Stimulated activated CD4-positive, alpha-beta T cell treated with anti-CD3 and anti-CD28 coated beads, Interleukin-2, amount 100 ng/mL, for 48 hours (primary cell): ENCODE measurements at places on chromosomes 6 and 20.
A peak's percentile ranks its signal among the peaks of the same experiment; 100 is the strongest.

DNA sequence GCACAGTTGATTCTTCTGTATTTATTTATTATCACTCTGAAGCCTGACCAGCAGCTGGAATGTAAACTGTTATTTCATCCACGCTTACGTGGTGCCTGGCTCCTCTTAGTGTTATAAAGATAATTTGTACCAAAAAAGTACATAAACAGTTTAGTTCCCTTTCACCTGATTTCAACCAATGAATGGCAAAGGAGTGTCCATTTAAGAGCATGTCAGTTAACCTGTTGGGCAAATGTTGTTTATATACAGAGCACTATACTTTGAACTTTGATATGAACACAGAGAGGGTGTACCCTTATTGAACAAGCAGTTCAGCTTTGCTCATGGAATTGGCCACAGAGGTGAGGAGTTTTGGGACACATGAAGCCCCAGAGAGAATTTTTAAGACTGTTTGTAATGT, 7.2 kb upstream of the CTCFL start:
- no peak for DNase-seq

DNA sequence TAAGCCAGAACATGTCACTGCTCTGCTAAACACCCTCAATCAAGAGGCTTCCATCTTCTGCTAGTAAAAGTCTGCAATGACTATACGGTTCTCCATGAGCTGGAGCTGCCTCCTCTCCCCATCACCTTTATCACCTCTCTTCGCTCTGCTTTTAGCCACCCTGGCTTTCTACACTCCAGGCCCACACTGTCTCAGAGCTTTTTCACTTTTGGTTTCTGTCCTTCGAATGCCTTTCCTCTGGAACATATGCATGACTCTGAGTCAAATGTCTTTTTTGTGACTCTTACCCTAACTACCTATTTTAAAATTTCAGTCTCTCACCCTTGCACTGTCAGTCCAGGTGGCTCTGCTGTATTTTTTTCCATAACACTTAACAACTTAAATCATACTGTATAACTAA, 525.4 kb upstream of the RNF217 start:
- no peak for DNase-seq

DNA sequence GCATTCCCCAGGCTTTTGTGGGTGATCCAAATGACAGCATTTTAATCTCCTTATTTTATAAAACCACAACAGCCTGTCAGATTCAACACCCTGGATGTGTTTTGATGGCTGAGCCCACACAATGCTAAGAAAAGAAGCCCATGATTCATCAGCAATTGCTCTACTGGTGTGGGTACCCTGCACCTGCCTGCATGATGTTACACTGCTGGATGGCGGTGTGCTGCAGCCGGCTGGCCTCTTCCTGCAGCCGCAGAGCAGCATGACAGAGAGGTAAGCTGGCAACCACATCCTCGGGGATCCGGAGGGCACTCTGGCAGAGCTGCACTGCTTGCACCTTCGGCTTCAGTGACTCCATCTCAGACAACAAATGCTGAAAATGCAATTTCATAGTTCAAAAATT, 327.5 kb downstream of the SYNE1 start:
- DNase-seq: peak; percentile 53

- DNase-seq: no peak
These were observed 113.0 kb downstream of the CHD6 start for GRCh38 chr20:41505184-41505583.

- DNase-seq: no peak
These were observed 24.5 kb downstream of the OVOL2 start for GRCh38 chr20:18032977-18033892.

DNA sequence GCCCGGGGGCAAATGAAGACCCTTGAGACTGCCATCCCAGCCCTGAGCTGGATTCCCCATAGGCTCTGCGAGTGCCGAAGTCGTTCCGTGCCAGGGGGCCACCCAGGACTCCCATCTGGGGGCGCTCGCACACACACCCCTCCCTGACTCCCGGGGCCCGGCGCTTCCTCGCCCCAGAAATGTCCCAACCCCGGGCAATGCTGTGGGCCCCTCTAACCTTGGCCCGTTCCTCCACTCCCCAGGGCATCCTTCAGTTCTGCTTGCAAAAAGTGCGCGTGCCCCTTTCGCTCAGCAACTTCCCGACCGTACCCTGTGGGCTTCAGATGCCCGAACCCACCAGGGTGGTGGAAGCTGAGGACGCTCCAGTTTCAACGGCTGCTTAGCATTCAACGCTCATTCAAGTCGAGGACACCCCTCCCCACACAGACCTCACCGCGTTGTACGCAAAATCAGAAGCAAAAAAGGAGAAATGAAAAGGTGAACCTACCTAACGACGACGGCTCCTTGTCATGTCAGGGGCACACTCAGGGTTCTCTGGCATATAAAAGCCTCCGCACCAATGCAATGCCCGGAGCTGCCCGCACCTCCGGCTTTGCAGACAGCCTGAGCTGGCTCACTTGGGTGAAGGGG, 25.3 kb downstream of the RIPOR2 start:
- no peak for DNase-seq

GRCh38 chr6:22399693-22400092, 102.9 kb upstream of the PRL start:
- DNase-seq: no peak

- DNase-seq: no peak
These were observed 168.0 kb upstream of the ID4 start for GRCh38 chr6:19669206-19669605.

GRCh38 chr20:20024942-20025341, 7.8 kb downstream of the NAA20 start:
- no peak for DNase-seq

DNA sequence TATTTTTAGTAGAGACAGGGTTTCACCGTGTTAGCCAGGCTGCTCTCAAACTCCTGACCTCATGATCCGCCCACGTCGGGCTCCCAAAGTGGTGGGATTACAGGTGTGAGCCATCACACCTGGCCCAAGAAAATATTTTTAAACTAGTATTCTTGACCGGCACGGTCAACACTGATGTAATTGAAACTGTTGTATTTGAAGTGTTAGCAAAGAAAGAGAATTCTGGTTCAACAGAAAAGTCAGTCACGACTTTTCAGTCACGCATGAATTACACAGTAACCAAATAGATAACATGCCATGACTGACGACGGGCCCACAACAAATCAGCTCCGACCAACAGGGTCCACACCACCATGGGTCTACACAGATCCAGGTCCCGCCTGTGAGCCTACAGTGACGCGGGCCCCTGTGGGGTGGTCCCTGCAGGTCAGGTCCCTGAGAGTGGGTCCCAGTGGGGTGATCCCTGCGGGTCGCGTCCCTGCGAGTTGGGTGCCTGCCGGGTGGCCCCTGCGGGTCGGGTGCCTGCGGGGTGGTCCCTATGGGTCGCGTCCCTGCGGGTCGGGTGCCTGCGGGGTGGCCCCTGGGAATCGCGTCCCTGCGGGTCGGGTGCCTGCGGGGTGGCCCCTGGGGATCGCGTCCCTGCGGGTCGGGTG, 1.0 kb downstream of the GMEB2 start:
- no peak for DNase-seq

DNA sequence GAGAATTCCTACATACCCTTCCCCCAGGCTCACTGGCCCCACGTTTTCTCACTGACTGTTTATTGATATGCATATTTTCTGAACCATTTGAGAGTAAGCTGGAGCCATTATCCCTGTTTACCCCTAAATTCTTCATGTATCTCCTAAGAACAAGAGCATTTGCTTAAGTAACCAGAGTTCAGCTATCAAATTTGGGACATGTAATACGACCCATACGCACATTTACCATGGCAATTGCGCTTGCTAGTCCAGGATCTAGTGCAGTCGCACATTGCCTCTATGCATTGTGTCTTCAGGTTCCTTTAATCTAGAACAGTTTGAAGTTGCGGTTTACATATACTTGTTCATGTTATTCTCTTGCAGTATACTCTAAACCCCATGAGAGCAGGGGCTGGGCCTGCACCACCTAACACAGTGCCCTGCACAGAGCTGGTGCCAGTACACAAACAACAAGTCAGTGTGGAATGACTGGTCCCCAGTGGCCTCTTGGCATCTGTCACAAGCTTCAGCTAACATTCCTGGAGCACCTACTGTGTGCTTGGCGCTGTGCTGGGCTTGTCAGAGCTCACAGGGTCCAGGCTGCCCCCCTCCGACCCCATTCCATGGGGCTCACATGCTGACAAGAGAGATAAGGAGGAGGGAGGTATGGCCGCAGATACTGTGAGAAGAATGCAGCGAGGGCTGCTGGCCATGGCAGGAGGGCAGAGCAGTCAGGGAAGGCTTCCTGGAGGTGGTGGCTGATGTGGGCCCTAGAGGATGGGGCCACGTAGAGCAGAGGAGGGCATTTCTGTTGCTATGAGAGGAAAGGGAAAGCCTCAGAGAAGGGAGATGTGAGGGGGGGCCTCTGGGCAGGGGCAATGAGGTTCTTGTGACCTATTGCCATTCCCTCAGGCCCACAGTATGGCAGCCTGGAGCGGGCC, 28.1 kb downstream of the SPDEF start:
- no peak for DNase-seq

DNA sequence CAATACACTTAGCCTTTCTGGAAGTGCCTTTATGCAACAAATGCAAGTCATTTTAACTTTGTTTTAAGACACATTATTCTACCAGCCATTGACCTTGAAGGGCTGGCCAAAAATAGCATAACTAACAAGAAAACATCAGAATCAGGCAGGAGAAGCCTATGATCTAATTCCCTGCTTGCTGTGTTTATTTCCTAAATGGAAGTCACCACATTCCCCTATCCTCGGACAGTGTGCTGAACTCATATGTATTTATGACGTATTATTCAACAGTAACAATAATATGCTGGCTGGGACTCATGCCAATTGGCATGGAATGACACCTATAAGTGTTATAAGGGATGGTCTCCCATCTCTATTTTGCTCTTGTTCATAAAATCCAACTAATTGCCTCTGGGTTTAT, 140.7 kb downstream of the MAP3K7 start:
- DNase-seq: no peak

DNA sequence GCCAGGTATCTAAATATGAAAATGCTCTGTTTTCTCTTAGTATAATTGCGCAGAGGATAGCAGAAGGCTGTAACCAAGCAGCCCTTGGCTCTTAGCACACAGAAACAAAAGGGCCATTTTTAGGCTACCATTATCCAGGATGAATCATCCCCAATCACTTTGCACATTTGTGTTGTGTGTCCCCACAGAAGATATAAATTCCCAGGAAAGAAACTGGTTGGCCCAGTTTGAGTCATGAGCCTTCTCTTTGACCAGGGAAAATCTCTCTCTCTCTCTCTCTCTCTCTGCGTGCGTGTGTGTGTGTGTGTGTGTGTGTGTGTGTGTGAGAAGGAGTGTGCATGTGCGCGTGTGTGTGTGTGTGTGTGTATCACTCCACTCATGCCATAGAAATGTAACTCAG, 178.5 kb downstream of the FRK start:
- DNase-seq: no peak

DNA sequence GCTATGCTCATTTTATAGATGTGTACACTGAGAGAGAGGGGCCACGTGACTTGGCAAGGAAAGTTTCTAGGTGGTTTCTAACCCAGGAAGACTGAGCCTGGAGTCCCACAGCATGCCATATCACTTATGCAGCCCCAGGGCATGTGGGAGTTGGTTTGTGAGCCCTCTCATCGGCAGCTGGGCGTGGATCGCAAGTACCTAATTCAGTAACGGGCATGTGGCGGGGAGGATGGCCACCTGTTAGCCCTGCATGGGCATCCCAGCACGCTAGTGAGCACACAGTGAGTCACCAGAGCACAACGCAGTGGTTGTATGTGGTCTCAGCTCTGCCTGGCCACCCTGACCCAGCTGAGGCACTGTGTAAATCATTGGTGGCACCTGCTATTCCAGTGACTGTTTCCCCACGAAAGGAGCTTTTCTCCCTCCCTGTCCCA, 88.3 kb downstream of the NINL start:
- DNase-seq: no peak

DNA sequence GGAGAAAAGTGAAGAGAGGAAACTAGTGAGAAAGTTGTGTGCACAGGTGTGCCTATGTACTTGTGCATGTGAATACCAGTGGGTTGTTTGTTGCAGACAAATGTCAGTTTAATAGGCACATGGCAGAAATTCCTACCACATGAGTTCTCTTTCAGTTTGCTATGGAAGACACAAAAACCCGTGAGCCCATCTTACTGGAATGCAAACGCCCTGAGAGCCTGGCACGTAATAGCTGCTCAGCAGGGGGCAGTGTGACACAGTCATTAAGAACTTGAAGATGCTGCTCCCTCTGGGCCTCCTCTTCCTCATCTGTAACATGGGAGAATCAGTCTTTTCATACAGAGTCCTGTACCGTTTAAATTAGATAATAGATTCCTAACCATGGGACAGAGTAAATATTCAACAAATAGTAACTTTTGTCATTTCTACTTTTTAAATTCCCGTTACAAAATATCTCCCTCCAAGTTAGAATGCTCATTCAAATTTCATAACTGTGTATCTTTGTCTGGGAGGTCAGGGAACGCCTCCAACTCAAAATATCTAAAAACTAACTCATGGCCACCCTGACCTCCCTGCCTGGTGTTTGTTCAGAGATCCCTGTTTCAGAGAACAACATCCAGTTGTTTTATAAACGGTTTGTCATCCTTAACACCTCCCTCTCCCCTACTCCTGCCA, 802.9 kb downstream of the MAFB start:
- no peak for DNase-seq

GRCh38 chr6:137240168-137240567, 21.0 kb upstream of the IFNGR1 start:
- no peak for DNase-seq

GRCh38 chr6:108837236-108837971, 10.8 kb upstream of the ARMC2 start:
- no peak for DNase-seq

DNA sequence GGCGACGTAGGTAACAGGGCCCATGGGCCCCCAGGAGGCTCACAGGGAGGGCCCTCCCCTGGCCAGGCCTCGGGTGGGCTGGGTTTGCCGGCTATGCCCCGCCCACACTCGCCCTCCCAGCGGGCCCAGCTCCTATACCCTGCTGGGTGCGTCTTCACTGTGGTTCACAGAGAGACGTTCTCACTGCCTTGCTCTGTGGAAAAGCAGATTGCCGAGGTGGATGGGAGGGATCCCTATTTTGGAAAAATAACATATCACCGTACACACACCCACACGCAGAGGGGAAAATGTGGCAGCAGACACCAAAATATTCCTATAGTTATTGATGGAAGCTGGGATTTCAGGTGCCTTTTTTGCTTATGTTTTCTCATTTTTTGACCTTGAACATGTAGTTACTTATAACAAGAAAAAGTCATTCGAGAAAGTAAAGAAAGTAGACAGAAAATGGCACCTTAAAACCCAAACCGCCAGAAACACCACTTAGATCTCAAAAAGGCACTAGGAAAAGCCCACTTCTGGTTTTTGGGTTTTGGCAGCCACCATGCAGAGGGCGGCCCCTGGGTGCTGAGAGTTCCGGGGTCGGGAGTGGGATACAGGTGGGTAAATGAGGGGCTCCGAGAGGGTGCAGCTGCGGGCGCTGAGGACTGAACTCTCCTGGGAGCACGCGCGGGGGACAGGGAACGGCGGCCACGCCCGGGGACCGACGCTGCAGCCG, 49.4 kb downstream of the TMEM242 start:
- DNase-seq: peak; percentile 46

DNA sequence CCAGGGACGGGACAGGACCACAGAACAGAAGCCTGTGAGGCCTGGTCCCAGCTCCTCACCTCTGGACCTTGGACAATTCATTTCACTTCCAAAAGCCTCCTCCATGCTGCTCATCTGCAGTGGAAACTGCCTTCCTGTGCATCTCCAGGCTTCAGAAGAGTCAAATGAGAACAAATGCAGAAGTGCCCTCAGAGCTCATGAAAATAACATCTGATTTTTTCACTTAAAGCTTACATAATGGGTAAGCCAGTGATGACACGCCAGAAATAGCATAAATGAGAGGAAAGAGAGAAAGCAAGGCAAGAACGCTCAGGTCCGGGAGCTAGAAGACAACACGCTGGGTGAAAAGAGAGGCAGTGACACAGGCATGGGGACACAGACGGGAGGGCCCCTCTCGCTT, 7.9 kb downstream of the CNKSR3 start:
- no peak for DNase-seq
